Epithelial cell of umbilical artery (primary cell): ENCODE measurements at places on chromosomes 12 and 14. TPM values are rescaled to one million over a fixed set of nuclear protein-coding genes. Genes with fewer than 3 reads are reported as not detected.

PMCH gene
- total RNA-seq = 0.32 and 0.61 TPM in 2 replicates

PAH gene
- not detected in 2 replicates for total RNA-seq

TCTN2 gene
- 4.6 and 8.1 TPM in 2 replicates for total RNA-seq

ARHGEF40 gene
- 7.8 and 8.7 TPM in 2 replicates for total RNA-seq

TAS2R50 gene
- total RNA-seq = 1.9 and 2.1 TPM in 2 replicates

ADGRD1 gene
- 0.15 TPM in 1 of 2 replicates, not detected in the other for total RNA-seq

TESPA1 gene
- not detected in 2 replicates for total RNA-seq

TMEM119 gene
- 0.32 and 0.76 TPM in 2 replicates for total RNA-seq

RD3L gene
- total RNA-seq = not detected in 2 replicates

DNAJC22 gene
- total RNA-seq = 0.61 and 1.3 TPM in 2 replicates

LHX5 gene
- total RNA-seq = not detected in 2 replicates

APOF gene
- total RNA-seq = not detected in 2 replicates

TDP1 gene
- 40.4 and 44.8 TPM in 2 replicates for total RNA-seq

TRPV4 gene
- 0.61 and 1.3 TPM in 2 replicates for total RNA-seq

KLHL28 gene
- total RNA-seq = 6.2 and 7.0 TPM in 2 replicates

MAP4K5 gene
- 48.1 and 77.1 TPM in 2 replicates for total RNA-seq

C1RL gene
- 12.2 and 14.3 TPM in 2 replicates for total RNA-seq

TAS2R9 gene
- total RNA-seq = 0.32 TPM in 1 of 2 replicates, not detected in the other

KIF5A gene
- total RNA-seq = under 0.01 TPM in 1 of 2 replicates, not detected in the other

GPR68 gene
- 0.61 and 0.65 TPM in 2 replicates for total RNA-seq

COX8C gene
- not detected in 2 replicates for total RNA-seq

ABCD2 gene
- not detected in 2 replicates for total RNA-seq
